T-helper 2 cell (primary cell): ENCODE measurements at places on chromosomes 3 and 15.

- no peak for DNase-seq
These were observed 612.9 kb upstream of the TBL1XR1 start for GRCh38 chr3:177810162-177810623.

- no peak for DNase-seq
These were observed 417.3 kb downstream of the OTOL1 start for GRCh38 chr3:161913786-161914389.

- DNase-seq: no peak
These were observed 79.2 kb upstream of the FNDC3B start for GRCh38 chr3:171960159-171960558.

DNA sequence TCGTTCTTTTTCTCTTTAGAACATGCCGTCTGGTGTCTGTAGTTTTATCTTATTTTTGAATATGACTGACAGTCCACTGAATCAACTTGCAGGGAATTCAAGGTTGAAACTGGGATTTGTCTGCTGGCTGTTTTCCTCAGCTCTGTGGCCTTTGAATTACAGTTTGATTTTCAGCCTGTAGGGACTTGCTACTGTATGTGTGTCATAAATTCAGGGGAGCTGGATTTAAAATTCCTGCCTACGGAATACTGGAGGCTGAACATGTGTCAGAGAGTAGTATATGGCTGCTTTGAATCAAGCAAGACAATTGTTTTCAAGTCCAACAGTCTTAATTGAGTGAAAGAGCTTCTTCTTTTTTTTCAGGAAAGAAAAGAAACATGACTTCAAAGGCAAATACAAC lies 33.9 kb downstream of the RARB start:
- DNase-seq: no peak

- no peak for DNase-seq
These were observed 67.2 kb downstream of the ARHGEF26 start for GRCh38 chr3:154188437-154188836.

DNA sequence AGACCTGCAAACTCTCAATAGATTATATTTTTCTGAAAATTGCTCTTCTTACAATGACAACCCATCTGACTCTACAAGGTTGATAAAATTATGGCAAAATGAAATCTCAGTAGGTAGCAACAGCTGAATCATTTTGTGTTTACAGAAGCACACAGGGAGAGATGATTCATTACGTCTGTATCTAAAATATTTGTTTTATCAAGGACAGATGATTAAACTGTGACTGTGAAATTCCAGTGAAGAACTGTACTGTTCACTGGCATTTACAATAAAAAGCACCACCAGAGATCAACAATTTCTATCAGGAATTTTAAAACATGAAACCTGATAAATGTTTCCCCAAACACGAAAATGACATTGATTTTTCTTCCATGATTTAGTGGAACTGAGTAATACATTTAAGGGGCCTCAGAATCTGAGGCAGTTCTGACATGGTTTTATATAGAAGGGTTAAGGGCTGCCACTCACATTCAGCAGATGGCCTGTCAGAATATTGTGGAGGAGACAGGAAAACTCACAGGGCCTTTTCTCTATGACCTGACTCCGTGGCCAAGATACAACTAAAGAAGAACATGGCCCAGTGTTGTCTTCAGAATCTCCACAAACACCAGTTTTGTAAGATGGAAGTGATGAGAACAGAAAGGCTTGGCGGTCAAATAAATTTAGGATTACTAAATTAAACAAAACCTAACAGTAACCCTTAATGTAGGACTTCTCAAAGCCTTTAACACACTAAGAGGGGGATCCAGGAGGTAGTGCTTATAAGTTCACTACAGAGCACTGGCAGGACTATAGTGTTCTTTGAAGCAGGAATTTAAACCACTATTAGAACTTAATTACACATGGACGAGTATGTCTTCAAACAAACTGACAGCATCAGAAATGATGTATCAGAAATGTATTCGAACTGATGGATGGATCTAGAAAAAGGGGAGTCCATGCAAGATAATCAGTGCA lies 25.9 kb downstream of the RAD18 start:
- no peak for DNase-seq

- no peak for DNase-seq
These were observed 5.3 kb downstream of the CCDC80 start for GRCh38 chr3:112635674-112636073.

GRCh38 chr3:114217266-114217665 lies 20.1 kb downstream of the ZNF80 start:
- no peak for DNase-seq

DNA sequence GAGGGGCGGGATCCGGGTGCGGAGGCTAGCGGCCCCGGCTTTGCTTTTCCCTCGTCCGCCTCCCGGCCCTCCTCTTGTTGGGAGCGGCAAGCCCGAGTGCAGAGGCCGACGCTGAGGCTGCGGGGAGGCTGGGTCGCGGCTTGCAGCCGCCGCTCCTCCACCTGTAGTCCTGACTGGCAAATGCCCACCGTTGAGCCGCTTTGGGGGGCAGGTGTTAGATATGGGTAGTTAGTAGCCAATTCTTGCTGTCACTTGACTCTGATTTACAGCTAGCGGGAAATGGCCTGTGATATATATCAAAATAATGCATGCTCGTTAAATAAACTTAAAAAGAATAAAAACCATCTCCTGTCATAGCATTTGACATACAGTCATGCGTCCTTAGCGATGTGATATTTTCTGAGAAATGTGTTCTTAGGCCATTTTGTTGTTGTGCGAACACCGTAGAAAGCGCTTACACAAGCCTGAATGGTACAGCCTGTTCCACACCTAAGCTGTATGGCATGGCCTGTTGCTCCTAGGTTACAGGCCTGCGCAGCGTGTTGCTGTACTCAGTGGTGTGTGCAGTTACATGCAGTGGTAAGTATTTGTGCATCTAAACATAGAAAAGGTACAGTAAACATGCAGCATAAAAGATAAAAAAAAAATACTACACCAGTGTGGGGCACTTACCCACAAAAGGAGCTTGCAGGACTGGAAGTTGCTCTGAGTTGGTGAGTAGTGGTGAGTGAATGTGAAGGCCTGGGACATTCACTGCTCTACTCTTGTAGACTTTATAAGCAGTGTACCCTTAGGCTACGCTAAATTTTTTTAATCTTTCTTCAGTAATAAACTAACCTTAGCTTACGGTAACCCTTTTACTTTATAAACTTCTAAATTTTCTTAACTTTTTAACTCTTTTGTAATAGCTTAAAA lies 873 bp downstream of the CAPN7 start:
- peak; percentile 1 for DNase-seq

DNA sequence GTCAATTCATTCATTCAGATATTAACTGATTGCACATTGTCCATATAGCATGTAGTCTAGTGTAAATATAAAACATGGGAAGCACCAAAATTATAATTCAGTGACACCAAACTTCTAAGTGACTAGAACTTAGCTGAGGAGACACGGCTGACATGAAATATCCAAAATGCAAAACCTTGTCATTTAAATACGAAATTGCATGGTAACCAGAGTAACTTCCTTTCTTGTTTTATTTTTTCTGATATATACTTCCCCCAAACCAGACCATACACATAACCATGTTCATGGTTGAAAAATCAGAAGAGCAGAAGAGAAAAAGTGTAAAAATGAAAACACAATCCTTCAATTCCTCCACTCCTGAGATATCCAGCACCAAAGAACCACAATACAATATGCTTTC lies 38.0 kb downstream of the CBLB start:
- no peak for DNase-seq

- no peak for DNase-seq
These were observed 20.5 kb upstream of the FGD5 start for GRCh38 chr3:14798231-14798630.

DNA sequence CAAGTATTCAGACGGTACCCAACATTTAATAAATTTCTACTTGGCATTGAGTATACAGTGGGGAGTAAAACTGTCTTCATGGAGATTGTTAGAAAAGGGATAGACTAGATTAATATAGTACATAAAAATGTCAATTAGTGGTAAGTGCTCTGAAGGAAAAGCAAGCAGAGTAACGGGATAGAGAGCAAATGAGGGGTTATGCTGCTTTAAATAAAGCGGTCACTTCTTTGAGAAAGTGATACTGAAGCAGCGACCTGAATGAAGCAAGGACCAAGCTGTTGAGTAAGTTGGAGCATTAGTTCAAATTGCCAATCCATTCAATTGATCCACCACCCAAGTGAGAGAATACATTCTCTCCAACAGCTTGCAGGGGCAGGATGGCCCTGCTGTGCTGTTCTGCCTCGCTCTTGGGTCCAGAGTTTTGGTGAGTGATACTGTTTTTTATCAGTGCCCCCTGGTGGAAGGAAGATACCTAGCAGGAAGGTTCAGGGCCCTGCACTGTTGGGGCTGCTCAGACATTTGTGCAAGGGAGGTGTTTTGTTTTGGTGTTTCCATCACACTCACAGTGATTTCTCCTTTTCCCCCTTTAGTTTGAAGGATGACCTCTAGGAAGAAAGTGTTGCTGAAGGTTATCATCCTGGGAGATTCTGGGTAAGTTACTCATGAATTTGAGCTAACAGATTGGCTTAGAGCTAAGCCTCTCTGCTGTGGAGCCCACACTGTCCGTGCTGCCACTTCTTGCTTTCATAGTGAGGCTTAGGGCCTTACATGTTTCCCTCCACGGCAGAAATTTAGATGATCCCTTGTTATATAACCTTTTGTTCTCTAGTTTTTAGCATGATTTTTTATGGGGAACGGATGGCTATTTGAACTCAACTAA lies 69.0 kb downstream of the RAB7A start:
- DNase-seq: peak; percentile 81

- no peak for DNase-seq
These were observed 53.3 kb downstream of the AAGAB start for GRCh38 chr15:67201136-67201535.

DNA sequence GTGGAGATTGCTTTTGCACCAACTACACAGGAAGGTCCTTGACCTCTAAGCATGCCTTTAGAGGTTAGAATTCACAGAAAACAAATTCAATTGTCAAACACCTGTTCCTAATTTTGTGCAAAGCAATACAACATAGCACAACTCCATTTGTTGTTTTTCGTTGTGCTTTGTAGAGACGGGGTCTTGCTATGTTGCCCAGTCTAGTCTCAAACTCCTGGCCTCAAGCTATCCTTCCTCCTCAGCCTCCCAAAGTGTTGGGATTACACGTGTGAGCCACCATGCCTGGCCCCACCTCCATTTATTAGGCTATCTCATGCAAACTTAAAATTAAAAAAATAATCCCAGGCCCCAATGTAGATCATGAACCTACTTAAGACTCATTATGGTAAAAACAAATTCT lies 6.0 kb downstream of the NCBP2 start:
- DNase-seq: no peak

DNA sequence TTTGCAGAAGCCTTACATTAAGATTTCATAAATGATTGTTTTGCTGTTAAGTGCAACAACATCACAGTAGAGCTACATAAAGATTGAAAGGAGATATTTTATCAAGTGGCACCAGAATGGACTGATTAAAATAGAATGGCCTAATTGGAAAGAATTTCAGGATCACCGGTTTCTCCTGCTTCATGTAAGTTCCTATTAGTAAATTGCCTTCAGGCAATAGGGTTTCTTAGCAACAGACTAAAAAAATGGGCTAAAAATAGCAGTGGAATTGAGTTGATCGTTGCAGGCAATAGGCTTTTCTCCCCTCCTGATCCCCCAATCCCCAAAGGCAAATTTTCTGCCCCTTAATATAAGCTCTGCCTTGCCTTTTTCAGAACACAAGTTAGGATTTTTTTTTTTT lies 917 bp downstream of the LNP1 start:
- no peak for DNase-seq

GRCh38 chr15:68679961-68680371 lies 101.2 kb downstream of the CORO2B start:
- DNase-seq: no peak

DNA sequence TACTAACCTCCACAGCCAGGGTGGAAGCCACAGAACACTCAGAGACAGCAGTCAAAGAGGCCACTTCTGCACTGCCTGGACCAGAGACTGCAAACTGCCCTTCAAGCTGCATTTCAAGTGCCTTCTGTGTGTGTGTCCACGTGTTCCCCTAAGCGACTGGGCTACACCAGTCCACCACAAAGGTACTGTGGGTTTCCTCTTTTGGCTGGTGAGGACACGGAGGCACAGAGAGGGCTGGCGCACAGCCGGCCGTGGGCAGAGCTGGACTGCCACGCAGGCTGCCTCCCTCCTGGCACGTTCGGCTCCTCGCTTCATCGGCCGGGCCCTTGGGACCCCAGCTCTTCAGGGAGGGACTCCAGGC lies 60.9 kb downstream of the MGLL start:
- DNase-seq: no peak

GRCh38 chr3:138434276-138434874 lies at the start of gene ESYT3:
Gene ESYT3 (plus strand): TSS chr3:138434616. CDS start chr3:138434799, 183 bp downstream.
- DNase-seq: no peak
